ENCODE measurements at places on chromosomes 11 and 22.
A peak's percentile ranks its signal among the peaks of the same experiment; 100 is the strongest.

GRCh38 chr11:80719292-80719646, 1278.4 kb upstream of the TENM4 start:
- DNase-seq: no peak

DNA sequence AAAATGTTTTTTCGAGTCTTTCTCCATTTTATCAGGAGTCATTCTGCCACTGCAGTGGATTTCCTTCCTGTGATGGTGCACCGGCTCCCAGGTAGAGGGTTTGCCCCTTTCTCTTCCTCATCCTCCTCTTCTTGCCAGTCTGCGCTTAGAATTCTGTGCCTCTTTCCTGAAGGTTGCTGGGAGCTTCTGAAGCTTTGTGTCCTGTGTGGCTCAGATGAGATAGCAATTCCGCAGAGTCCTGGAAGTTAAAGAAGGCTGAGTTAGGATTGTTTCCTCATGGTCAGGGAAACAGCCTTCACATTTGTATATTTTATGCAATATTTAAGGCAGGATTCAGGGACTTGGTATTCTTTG, 264 bp downstream of the BCO2 start:
- DNase-seq: no peak

DNA sequence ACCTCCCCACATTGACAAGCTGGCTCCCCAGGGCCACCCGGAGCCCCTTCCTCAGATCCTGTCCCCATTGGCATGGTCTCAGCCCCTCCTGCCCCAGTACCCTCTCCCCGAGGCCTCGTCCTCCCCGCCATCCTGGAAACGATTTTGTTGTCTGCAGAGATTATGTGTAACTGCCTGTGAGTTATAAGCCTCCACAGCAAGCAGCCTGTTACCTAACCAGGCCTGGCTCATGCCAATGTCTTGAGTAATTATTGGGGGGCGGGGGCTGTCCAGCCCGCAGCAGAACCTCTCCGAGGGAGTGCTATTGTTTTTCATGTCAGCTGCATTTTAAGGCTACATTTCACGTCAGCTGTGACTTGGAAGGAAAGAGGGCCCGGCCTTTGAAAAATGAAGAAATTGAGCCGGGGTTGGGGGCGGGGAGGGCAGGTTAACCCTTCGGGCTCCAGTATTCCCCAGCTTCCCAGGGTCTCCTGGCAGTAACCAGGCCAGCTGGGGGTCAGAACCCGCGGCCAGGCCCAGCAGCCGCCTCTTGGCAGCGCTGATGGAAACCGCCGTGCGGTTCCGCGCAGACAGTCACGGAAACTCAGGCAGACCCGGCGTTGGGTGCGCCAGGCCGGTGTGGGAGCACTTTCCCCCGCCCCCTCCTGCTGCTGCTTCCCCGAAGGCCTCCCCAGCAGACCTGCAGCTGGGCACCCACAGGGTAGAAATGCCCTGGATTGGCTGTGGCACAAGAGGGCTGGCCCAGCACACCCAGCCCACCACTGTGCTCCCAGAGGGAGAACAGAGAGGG, 59.5 kb downstream of the CDKN1C start:
- no peak for DNase-seq

DNA sequence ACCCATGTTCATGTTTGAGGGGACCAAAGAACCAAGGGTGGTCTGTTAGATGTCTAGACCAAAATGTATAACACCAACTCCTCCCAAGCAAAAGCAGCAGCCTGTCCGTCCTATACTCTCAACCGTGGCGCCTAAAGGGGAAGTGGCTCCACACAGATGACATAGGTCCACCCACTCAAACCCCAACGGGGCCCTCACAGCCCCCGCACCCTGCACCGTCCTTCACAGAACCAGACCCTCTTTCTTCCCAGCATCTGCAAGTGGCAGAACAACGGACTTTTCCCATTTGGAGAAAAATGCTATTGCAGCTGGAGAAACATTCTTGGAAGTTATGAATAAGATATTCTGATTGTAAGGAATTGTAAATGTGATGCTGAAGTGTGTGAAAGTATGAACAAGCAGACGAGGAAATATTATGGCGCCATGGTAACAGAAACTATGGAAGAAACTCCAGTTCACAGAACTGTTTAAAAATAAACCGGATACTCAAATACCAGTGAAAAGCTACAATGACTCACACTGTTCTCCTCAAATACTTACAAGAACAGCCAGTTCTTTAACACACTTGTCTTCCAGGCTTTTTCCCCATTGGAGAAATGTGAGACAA, 76.5 kb upstream of the ARFGAP3 start:
- DNase-seq: peak; percentile 49
